ENCODE measurements at places on chromosomes 4 and X.
A peak's percentile ranks its signal among the peaks of the same experiment; 100 is the strongest.

DNA sequence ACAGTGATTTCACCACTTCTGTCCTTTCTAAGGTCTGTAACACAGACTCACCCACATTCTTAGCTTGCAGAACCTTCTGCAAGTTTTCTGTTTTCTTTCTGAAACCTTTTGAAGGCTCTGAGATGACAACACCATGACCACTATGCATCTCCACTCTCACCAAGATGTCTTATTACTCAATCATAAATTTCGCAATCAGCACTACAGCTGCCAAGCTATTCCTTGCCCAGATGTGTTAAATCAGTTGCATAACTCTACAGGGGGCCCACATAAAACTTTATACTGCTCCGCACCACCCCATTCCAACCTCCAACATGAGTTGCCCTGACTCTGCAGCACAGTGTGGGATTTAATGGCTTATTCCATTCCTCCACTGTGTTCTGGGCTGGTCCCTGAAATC is 229.9 kb downstream of the COL25A1 start:
- no peak for DNase-seq

DNA sequence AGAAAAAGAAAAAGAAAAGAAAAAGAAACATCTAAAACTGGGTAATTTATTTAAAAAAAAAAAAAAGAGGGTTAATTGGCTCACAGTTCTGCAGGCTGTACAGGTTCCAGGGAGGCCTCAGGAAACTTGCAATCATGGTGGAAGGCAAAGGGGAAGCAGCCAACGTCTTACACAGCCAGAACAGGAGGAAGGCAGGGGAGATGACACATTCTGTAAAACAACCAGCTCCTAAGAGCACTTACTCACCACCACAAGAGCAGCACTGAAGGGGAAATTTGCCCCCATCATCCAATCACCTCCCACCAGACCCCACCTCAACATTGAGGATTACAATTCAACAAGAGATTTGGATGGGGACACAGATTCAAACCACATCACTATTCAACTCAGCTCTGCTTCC is 36.8 kb upstream of the TMEM184C start:
- DNase-seq: no peak

- DNase-seq: no peak
Observed at GRCh38 chr4:138595731-138596460, 353.7 kb upstream of the SLC7A11 start.

- no peak for DNase-seq
Observed at GRCh38 chr4:74583757-74584156, 138.8 kb downstream of the AREG start.

DNA sequence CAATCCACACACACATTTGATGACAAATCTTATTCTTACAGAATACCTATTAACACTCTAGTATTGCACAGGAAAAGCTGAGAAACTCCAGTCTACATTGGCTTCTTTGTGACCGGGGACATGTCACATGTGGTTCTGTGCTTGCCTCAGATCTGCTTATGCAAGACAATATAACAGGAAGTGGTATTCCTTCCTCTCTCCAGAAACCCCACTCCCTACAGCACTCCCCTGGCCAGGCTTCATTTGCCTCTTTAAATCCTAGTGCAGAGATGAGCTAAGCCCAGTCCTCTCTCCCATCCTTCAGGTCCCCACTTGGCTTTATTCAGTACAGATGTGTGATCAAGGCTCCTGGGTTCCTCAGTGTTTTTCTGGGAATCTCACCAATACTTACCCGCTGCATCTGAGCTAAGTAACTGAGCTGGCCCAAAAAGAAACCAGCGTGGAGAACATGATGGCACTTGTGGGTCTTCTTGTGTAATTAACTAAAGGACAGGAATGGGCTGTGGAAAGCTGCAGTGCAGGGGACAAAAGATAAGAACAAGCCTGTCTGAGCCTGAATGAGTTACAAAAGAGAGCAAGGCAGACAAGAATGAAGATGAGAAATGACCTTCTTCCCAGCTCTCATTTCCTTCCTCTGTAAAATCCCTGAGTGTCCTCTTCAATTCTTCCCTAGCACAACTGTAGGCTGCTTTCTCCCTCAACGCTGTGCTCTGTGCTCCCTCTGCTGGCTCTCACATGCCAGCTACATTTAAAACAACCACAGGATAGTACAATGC is 105.6 kb downstream of the HNRNPD start:
- DNase-seq: peak; percentile 63

DNA sequence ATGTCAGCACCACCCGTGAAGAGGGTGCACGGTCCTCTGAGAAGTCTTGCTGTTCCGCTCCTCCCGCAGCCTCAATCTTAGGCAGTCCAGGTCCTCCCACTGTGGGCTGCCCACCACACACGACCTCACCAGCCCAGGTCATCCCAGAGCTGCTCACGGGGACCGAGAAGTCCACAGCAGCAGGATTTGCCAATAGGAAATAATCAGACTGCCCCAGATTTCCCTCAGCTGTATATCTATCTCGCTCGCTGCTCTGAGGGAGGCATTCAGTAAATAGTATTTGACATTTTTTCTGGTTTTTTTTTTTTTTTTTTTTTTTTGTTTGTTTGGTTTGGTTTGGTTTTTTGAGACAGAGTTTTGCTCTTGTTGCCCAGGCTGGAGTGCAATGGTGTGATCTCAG is 83.8 kb downstream of the STOX2 start:
- no peak for DNase-seq

GRCh38 chr4:159169404-159170302 is 66.8 kb downstream of the RAPGEF2 start:
- no peak for DNase-seq

GRCh38 chr4:168734703-168735678 is 238.1 kb downstream of the PALLD start:
- no peak for DNase-seq

DNA sequence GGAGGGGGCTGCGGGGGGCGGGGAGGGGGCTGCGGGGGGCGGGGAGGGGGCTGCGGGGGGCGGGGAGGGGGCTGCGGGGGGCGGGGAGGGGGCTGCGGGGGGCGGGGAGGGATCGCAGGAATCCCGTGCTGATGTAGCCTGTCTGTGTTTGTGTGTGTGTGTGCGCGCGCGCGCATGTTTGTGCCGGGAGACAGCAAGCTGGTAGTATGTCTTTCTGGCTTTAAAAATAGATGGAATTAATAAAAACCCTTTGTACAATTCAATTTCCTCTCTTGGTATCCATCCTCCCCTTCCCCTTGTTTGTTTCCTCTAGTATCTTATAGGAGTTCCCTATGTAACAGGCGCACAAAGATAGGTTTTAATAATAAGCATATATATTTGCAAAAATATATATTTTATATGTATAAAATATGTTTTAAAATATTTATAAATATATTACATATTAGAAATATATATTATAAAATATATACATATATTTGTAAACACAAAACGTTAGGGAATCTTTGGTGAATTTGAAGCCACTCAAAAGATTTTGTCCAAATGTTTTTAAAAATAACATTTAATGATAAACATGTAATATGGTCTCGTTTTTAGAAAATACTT is 782 bp downstream of the ARHGAP24 start:
- no peak for DNase-seq

DNA sequence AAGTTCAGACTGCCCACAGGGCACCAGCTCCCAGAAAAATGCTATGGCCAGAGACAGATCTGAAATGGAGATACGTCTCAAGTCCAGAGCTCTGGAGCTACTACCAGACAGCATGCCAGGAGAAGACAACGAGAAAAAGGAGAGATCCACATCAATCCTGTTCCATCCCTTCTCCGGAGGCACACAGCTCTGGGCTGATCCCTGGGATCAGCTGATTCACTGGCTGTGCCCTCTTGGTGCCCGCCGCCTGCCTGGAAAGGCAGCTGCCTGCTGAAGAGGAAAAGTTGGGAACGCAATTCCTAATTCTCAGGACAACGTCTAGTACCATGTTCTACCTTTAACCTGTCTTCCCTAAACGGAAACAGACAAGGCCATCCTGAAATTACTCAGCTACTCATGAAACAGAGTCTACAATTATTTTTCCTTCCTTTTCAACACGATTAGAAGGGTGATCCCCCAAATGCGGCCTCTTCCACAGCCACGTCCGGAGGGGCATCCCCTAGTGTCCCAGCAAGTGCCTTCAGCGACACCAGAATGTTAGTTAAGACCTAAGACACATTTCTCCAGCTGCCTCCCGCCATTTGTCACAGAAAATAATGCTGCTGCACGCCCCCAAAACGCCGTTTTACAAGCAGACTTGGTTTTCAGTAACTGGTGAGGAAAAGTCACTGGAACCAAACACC is 2.4 kb downstream of the ZFYVE28 start:
- no peak for DNase-seq

DNA sequence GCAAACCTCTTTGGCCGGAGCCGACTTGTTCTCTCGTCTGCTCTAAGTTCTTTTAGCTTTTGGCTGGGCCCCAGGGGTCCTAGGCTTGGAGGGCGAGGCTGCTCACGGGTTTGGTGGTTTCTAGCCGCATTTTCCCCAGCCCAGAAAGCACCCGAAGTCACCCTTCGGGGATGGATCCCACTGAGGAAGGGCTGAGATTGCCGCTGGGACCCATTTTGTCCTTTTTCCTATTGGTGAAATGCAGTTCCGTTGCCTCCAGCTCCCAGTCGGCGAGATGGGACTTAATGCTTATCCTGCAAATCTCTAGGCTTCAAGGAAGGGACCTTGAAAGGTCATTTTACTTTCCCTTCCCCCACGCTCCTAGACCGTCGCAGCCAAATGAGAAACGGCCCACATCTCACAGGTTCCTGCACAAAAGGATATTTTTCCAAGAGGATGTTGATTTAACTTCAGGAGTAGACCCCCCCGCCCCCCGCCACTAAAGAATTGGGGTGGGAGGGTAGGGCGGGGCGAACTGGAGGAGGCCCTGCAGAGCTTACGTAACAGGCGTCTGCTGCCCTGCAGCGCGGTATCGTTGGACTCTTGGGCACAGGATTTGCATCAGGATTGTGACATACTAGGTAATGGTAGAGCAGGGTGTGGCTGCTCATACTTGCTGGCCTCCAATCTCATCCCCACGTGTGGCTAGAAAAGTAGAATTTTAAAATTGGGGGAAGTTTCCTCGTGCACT is 564 bp downstream of the PGK1 start:
- peak; percentile 25 for DNase-seq

- no peak for DNase-seq
Observed at GRCh38 chrX:65726715-65727114, 59.3 kb downstream of the MSN start.

- DNase-seq: no peak
Observed at GRCh38 chr4:150874338-150875226, 140.5 kb downstream of the LRBA start.

- DNase-seq: no peak
Observed at GRCh38 chr4:118833192-118833820, 2.6 kb downstream of the SEC24D start.

- no peak for DNase-seq
Observed at GRCh38 chr4:39390603-39391002, 16.1 kb upstream of the KLB start.

GRCh38 chr4:73855406-73855805 is 2.3 kb downstream of the PF4V1 start:
- DNase-seq: no peak

DNA sequence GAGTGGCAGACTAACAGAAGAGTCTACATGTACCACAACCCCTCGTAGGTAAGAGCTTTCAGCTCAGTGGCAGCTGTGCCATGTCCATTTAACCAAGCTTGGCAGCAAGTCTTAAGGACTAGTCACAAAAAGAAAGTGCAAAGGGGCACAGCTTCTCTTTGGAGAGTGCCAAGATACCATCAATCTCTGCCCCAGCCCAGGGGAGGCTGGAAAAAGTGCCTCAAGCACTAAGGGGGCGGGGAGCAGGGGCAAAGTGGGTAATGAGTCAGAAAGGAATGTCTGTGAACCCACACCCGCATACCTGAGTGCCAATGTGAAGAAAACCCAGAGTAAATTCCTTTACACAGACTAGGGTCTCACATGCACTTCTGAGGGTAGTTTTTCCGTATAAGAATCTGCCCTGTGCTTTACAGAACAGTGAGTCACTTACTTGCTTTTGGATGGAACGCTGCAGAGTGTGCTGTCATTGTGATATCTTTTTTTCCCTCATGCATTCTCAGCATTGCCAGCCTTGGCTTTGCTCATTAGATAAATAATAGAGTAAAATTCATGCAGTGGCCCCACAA is 219.8 kb downstream of the ZNF674 start:
- no peak for DNase-seq

- no peak for DNase-seq
Observed at GRCh38 chr4:68272380-68272779, 26.9 kb upstream of the TMPRSS11B start.

GRCh38 chrX:19133231-19133630 is 11.0 kb upstream of the ADGRG2 start:
- DNase-seq: no peak

DNA sequence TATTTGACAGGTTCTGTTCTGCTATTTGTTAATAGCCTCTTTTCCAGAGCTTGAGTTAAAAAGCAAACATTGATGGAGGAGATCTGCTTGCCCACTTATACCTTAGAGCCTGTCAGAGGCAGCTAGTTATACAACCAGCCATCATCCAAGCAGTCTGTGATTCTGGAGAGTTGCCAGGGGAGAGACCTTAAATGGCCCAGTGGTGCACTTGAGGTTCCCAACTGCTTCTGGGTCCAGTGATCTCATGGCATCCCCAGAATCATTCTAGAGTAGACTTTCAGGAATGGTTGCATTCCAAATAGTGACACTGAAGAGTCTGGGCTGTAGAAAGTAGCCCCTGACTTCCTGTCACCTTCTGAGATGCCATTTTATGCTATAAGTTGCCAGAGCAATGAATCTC is 160.7 kb downstream of the FHIP1A start:
- DNase-seq: no peak

GRCh38 chr4:78809928-78810835 is 34.0 kb downstream of the BMP2K start:
- DNase-seq: no peak

DNA sequence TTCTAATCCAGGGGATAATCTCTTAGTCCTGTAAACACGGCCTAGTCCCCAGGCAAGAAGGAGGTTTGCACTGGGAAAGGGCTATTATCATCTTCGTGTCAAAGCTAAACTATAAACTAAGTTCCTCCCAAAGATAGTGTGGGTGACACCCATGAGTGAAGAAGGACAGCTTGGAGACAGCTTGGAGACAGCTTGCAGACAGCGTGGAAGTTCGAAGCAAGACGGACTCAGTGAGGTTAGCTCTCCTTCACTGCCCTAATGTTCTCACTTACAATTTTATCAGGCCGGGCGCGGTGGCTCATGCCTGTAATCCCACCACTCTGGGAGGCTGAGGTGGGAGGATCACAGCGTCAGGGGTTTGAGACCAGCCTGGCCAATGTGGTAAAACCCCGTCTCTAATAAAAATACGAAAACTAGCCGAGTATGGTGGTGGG is 19.2 kb upstream of the PLCXD1 start:
- no peak for DNase-seq

DNA sequence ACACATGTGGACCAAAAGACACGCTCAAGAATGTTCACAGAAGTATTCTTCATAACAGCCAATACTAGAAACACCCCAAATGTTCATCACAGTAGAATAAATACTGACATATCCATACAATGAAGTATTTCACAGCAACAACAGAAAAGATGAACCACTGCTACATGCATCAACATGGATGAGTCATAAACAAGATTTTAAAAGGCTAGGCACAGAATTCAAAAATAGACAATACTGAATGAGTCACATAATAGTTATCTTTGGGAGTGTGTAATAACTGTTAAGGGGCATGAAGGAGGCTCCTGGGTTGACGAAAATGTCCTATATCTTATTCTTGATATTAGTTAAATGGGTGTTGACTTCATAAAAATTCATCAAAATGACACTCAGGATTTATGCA is 43.5 kb downstream of the CLOCK start:
- no peak for DNase-seq
